ENCODE measurements at places on chromosomes 3 and 15.

- DNase-seq: no peak
Measured at GRCh38 chr3:108177536-108177935, 44.7 kb downstream of the IFT57 start.

DNA sequence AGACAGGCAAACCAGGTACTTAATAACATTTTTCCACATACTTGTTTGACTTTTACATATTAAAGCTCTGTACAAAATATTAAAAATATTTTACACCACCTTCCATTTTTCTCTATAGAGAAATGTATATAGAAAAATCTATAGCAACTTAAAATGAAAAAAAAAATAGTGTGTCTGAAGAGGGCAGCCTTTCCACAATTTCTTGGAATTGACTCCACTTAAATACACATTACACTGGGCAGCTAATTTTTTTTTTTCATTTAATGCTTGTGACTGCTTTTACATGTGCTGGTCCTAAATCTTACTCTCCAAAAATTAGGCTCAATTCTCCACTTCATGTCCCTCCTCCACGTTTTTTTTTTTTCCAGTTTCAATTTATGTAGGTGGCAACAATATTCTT lies 427.0 kb upstream of the RBMS3 start:
- no peak for DNase-seq

DNA sequence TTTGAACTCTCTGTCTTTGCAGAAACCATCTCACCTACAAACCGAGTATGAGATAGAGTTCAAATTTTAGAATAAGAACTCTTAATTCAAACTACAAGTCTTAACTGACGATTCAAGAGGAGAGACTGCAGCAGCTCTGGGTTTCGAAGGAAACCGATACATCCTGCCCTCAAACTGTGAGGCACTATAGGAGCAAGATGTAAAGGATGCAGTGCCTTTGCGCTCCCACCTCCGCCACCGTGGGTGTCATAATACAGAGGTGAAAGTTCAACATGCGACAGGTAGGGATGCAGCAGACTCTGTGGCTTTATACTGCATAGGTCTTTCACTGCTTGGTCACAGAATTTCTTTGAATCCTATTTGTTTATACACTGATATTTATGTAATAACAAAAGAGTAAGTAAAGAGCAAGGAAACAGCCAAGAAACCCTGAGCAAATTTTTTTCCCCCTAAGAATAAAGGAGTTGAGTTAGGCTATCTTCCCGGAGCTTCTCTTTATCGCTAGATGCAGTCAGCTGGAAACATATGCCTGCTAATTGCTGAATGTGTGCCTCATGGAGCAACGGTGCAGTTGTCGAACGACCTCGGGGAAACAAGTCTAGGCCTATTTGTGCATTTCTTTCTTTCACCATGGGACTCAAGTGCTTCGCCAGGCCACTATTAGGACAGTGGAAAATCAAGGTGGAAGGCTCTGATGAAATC lies 1097.6 kb upstream of the CFAP20DC start:
- DNase-seq: no peak

GRCh38 chr3:120497336-120497735 lies 46.5 kb upstream of the FSTL1 start:
- no peak for DNase-seq

GRCh38 chr3:12197475-12197874 lies 38.8 kb upstream of the TIMP4 start:
- DNase-seq: no peak

DNA sequence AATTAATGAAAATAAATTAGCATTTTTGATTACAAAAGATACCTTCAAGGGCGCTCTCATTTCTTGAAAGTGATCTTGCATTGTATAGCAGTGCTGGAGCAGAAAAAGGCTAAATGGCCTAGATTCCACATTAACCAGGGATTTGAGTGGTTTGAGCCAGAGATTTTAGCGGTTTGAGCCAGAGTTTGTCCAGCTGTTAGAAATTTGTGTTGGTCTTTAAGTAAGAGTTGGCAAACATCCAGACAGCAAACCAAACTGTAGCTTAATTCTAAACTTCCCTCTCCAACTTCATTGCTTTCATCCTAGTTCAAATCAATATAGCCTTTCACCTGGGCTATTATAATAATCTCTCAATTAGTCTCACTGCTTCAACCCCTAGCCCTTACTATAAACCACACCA lies 351.7 kb downstream of the IGSF11 start:
- DNase-seq: no peak

GRCh38 chr15:47725906-47726305 lies 8.6 kb downstream of the SEMA6D start:
- no peak for DNase-seq

DNA sequence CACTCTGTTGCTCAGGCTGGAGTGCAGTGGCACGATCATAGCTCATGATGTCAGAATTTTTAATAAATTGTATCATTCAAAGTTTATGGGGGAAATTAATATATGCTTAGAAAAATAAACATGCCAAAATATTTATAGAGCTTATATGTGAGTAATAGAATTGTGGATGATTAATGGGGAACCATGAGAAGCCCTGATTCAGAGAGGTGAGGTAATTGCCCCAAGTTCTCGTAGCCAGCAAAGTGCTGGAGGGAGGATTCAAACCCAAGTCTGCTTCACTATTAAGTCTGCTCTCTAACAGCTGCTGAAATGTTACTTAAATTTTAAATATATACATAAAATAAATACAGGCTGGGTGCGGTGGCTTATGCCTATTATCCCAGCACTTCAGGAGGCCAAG lies 26.2 kb upstream of the IGF2BP2 start:
- no peak for DNase-seq
